ENCODE measurements at places on chromosomes 7 and 10.

GRCh38 chr7:129343099-129343700, 91.0 kb upstream of the STRIP2 start:
- peak; percentile 15 for DNase-seq

DNA sequence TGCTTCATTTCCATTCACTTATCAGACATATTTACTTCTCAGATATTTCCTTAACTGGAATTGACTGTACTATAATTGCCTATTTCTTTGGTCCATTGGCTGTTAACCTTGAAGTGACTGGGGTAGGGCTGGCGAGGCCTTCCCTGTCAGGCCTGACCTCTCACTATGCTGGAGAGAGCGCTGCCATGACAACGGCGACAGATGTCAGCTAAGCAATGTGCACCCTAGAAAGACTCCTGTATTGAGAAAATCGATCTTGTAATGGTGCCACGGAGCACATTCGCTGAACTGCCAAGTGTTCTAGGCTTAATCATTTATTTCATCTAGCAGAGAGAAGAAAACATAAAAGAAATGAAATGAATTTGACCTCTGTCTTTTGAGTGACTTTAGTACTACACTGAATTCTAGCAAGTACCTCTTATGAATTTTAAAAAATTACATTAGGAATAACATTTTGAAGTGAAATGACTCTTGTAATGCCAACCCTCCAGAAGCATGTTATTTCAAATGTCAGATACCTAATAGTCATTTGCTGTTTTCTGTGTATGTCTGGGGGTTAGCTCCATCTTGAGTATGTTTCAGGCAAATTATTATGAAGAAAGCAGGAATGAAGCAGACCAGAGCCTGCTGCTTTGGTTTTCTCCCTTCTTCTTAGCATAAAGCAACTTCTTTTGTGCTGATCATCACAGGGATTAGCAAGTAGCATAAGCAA, 148.0 kb downstream of the SNX10 start:
- no peak for DNase-seq

DNA sequence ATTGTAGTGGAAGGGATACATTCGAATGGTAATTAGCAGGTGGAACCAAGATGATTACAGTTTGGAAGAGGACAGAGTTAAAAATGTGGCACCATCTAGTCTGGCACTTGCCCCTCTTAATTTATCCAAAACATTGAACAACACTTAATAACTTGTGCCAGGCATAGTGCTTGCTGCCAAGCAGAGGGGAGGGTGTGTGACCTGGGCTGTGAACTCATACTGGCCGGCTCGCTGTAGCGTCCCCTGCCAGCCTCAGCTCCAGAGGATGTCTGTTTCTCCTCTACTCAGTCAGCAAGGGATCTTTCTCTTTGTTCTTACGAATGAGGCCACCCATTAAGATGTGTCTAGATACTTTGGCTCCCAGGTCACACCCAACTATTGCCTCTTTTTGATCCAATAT, 179.4 kb upstream of the INHBA start:
- no peak for DNase-seq

DNA sequence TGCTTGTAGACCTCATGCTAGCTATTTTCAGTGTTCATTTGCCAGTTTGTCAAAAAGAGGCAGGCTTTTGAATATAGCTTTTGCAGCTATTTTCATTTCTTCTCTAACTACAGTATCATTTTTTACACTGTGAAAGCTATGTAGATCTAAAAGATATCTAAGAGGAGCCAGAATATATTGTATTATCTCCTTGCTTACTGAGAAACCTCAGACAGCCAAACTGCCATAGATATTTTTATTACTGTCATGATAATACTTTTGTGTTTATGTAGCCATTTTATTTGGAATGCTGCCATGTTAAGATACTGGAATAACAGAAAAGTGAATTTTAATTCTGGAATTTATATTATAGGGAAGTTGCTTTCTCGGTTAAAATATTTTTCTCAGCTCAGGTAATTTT, 37.2 kb downstream of the ANKIB1 start:
- no peak for DNase-seq

GRCh38 chr10:59887006-59887405, 19.4 kb downstream of the CCDC6 start:
- no peak for DNase-seq

- no peak for DNase-seq
Observed at GRCh38 chr10:5481121-5481520, 18.2 kb downstream of the CALML5 start.

DNA sequence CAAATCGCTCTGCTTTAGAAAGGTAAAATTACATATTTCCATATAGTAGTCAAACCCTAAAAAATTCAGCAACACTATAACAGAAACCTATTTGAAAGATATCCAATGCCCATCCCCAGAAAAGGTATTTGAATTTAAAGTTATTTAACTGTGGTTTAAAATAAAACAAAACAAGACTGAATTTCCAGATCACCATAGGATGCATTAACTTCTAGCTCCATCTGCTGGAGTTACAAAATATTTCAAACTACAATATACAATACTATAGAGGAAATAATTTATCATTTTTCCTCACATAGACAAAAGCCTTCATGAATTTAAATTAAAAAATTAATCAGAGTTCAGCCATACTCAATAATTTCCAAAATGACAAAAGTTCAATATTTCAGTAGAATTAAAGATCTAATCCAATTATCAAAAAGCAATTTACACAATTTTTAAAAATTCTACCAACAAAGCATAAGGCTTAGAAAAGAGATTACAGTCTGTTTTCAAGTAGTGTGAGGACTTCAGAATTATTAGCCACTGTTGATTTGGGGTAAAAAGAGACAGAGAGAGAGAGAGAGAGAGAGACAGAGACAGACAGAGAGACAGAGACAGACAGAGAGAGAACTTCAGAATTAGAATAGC, 75.9 kb downstream of the LMBR1 start:
- DNase-seq: no peak

- no peak for DNase-seq
Observed at GRCh38 chr7:80929619-80930018, 10.8 kb upstream of the SEMA3C start.

GRCh38 chr7:25031007-25031406, 51.0 kb upstream of the OSBPL3 start:
- no peak for DNase-seq

- no peak for DNase-seq
Observed at GRCh38 chr7:157301610-157302120, 35.1 kb upstream of the DNAJB6 start.

DNA sequence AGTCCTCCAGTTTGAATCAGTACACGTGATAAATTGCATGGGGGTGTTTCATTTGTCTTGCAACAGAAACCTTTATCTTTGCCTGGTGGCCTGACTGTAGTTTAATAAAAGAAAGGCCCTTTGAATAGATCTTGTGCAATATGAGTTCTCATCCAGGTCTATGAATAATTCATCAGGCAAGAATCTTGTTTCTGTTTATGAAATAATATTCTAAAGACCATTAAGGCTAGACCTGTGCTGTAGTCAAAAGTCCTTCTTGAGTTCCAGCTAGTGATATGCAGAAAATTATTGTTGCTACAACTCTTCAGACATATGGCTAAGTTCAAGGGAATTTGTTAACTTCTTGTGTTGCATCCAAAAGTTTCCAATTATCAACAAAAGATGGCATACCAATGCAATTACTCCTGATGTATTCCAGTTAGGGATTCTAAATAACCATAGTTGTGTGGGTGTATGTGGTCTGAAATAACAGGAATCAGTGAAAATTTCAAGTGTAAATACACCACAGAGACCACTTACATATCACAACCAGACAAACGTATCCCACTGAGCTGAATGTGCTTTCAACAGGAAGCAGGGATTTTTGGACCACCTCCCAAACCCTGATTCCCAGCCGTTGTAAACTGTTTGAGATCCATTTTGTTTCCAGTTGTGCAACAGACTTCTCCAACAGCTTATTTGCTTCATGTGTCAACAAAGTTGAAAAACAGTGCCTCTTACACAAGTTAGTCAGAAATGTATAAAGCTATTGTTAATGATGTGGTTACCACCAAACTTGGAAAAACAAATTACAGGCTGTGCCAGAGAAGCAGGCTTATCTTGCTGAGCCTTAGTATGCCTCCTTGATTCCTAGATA, 54.7 kb upstream of the BICC1 start:
- DNase-seq: no peak

- no peak for DNase-seq
Observed at GRCh38 chr7:49255054-49255453, 330.7 kb downstream of the CDC14C start.

DNA sequence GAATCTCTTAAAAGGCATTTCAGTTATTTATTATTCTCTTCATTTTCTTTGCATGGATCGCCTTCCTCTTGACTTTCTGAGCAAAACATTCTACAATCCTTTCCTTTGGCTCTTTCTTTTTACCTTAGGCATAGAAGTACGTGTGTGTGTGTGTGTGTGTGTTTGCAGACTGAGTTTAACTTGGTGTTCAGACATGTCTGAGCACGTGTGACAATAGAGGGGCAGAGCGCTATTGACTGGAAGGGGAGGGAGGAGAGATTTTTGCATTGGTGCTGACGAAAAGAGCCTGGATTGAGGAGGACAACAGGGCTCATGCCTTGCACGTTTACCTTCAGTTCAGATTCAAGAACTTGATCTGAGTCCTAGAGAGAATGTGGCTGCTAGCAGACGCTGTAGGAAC, 129.8 kb downstream of the SEC23IP start:
- DNase-seq: no peak
